Astrocyte (in vitro differentiated cells and primary cell): ENCODE measurements at places on chromosomes 4 and X.

DNA sequence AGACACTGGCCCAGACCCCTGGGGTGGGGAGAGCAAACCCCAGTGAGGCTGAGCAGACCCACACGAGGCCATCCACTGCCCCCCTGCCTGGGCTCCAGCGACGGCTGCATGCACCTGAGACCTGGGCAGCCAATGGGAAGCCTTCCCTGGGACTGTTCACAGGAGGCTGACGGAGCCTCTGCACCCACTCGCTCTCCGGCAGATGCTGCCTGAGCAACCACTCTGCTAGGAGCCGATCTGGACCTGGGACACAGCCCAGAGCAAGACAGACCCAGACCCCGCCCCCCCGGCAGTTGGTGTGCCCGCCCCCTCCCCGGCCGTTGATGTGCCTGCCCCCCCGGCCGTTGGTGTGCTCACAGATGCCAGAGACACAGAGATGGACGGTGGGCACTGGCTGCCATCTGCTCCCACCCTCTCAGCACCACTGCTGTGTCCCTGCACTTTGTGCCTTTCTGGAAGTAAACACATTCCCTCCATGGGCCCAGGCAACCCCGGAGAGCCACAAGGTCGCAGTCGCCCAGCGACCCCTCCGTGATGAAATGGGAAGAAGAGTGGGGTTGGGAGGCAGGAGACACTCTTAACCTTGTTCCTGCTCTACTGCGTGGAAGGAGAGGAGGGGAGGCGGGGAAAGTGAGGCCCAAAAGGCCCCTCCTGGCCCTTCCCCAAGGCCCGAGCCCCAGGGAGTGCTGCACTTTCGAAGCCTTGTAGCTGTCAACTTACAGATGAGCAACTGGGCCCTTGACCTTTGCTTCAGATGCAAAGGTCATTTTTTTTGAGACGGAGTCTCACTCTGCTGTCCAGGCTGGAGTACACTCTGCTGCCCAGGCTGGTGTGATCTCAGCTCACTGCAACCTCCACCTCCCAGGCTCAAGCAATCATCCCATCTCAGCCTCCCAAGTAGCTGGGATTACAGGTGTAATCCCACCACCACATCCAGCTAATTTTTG is 62.0 kb downstream of the ZFYVE28 start:
- no peak for DNase-seq

DNA sequence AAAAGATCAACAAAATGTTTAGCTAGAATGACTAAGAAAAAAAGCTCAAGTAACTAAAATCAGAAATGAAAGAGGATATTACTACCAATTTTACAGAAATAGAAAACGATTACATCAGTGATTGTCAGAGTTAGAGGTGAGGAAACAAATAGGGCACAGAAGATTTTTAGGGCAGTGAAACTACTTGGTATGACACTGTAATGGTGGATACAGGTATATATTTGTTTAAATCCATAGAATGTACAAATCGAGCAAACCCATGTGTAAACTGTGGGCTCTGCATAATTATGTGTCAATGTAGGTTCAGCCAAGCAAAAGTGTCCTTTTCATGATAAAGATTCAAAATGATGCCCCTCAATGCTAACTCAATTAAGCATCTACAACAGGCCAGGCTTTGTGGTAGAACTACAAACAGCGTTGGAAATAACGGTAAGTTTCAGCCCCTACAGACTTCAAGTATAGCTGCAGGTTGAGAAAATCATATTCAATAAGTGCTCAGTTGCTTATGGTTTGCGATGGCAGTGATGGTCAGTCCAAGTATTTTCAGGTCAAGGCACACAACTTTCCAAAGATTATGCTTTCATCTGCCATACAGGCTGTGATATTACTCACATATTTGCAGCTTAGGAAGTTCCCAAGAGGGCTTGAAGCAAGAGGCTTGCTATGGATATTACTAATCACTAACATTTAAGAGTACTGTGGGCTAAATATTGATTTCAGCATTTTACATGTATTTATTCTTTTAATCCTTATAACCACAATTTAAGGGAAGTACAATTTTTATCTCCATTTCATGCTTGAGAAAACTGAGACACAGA is 158.6 kb downstream of the TET2 start:
- DNase-seq: no peak

- no peak for DNase-seq
Measured at GRCh38 chr4:102213031-102213430, 132.3 kb downstream of the SLC39A8 start.

- peak; percentile 55 for DNase-seq
Measured at GRCh38 chr4:183637461-183637860, 21.5 kb downstream of the RWDD4 start.

- no peak for DNase-seq
Measured at GRCh38 chr4:144336633-144337032, 196.1 kb upstream of the GYPA start.

- peak; percentile 70 for DNase-seq
Measured at GRCh38 chr4:145939856-145940255, 1.2 kb upstream of the ZNF827 start.

- no peak for DNase-seq
Measured at GRCh38 chr4:145879598-145879997, 59.0 kb downstream of the ZNF827 start.

- DNase-seq: no peak
Measured at GRCh38 chrX:120365968-120366367, 4.1 kb downstream of the ATP1B4 start.

DNA sequence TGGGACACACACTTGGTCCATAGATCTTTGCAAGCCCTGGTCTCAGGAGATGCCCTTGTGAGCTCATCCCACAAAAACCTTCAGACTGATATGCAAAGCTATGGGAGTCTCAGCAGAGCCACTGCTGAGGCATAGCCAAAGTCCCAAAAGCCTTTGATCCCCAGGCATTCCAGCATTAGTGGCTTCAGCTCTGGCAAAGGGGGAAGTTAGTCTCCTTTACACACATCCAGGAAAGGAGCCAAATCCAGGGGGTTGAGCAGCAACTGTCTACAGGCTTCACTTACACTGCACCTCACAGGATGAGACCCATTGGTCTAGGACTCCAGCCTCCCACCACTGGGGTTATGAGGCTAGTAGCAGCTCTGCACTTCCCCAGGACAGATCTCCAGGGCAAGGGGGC is 14.0 kb downstream of the PF4 start:
- no peak for DNase-seq

GRCh38 chr4:171524903-171525302 is 288.3 kb upstream of the GALNTL6 start:
- DNase-seq: no peak

DNA sequence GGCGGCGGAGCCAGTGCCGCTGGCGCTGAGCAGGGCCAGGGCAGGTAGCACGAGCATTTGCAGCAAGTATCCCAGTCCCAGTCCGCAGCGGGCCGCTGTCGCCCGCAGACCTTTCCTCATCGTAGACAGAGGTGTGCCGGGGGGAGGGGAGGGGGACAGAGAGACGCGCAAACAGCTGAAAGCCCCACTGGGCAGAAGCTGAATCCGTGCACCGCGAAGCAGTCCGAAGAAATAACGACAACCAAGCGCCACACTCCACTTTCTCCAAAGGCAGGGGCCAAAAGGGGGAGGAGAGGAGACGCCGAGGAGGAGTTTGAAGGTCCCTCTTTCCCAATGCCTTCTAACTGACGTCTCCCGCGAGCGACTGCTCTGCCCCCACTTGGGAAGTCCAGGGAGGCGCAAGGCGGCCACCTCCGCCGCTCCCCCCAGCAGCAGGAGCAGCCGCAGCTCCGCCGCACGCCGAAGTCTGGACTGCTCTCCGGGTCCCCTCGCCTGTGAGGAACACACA is at the start of gene UNC5C:
UNC5C (minus strand) TSS at position 236 of the 508 bp plus-strand sequence.
- DNase-seq: peak; percentile 76

DNA sequence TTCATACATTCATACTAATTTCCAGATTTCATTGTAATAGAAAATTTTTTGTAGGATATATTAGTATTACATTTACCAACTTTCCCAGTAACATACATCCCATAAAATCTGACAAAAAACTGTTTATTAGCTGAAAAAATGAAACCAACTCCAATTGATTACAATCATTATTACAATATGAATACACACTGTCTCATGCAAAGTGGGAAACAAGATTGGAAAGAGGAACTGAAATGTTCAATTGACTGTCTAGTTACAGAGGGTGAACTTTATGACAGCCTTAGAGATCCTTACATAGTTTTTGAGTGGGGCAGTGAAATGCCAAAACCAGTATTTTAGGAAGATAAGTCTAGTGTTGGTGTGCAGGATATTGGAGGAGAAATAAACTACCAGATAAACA is 2.3 kb upstream of the AMBN start:
- DNase-seq: no peak

DNA sequence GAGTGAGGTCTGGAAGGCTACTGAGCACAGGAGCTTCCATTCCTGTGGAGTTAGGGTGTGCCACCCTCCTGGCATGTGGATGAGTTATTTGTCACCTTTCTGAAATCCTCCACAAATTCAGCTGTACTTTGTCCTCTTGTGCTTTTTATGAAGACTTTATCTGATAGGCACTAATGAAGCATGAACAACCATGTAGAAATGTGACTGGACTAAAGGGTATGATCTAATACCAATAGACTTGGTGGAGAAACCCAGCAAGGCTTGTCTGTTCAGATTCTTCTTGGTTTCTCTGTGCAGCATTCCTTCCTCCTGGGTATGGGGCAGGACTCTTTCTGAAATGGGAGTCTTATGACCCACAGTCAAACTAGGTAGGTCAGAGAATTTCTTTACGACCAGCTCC is 9.6 kb downstream of the NBDY start:
- peak; percentile 9 for DNase-seq

DNA sequence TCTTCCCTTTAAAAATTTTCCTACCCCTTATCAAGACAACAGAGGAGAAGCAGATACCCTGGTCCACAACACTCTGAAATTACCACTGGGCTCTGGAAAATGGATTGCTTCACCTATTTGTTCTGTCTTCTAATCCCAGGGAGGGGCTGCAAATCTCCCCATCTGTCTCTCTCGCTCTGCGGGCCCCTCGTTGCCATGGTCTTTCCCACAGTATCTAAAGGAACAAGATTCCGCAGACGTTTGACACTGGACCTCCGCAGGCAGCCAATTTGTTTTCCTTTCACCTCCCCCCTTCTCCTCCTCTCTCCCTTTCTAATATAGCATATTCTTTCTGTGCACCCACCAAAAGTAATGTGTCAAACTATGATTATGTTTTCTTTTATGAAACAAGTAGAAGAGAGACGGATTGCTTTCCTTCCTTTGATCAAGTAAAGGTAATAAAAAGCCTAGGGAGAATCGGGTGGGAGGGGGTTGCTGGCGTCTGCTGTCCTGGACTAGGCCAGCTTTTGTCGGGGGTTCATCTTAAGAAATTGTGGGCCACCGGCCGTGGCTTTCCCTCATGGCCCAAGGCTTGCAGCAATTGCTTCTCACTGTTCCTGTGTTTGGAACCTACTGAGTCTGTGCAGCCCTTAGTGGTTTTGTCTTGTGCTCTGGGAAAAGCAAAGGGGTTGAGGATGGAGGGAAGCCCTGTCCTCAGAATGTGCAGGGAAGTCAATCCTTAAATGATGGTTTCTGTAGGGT is 81.0 kb downstream of the MGST2 start:
- DNase-seq: no peak

DNA sequence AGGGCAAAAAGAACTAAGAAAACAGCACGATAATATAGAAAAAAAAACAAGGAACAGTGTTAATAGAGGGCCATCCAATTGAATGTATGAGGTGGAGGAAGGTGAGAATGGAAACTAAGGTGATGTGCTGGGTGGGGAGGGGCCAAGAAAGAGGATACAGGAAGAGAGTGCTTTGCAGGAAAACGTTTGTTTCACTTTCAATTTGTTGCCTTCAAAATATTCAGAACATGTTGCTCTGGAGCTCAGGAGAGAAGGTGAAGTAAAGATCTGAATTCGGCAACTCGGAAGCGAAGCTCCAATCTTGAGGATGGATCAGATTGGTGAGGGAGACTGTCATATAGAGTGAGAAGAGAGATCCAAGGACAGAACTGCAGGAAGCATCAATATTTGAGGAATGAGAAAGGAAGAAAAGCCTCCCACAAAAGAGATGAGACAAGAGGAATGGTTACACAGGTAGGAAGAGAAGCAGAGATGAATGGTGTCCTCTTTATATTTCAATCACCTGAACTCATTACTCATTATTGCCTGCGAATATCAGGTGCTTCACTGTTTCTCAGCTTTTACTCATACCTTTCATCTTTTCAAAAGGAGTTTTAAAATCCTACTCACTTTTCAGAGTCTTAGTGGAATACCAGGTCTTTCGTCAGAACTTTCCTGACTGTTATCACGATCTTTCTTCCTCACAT is 14.7 kb upstream of the SEC24D start:
- no peak for DNase-seq

DNA sequence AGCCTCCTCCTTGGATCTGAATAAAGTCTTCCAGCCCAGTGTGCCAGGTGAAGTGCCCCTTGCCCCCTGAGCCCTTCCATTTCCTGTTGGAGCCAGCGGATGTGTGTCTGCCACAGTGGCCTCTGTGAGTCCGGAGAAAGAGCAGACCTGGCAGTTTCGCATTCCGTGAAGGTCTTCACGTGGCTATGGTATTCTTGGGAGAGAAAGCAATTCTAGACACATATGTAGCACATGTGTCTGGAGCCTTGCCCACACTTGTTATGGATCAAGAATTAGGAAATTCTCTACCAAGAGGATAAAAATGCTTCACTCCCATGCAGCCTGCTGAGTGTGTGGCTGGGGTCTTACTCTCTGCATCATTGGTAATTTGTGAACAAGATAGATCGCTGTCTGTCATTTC is 130.9 kb downstream of the REPS2 start:
- no peak for DNase-seq

GRCh38 chr4:177375372-177375771 is 65.7 kb downstream of the NEIL3 start:
- no peak for DNase-seq

DNA sequence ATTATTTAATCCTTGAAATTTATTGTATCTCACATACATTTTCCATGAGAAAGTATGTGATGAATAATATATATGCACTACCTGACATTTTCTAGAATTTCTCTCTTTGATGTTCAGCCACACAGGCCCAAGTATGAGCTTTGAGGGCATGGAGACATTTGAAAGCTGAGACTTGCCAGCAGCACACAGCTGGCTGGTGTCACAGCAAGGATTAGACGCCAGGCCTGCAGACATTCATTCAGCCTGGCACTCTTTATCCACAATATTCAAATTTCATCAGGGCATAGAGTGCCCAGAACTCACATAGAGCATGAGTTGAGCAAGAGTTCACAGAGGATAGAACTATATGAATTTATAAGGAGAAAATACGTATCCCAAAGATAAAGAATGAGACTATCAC is 74.0 kb downstream of the GRIA2 start:
- no peak for DNase-seq

- no peak for DNase-seq
Measured at GRCh38 chr4:180518906-180519305, 1724.3 kb upstream of the TENM3 start.
